ENCODE measurements at places on chromosomes 11 and 22. TPM values are rescaled to one million over a fixed set of nuclear protein-coding genes. Genes with fewer than 3 reads are reported as not detected.

DNA sequence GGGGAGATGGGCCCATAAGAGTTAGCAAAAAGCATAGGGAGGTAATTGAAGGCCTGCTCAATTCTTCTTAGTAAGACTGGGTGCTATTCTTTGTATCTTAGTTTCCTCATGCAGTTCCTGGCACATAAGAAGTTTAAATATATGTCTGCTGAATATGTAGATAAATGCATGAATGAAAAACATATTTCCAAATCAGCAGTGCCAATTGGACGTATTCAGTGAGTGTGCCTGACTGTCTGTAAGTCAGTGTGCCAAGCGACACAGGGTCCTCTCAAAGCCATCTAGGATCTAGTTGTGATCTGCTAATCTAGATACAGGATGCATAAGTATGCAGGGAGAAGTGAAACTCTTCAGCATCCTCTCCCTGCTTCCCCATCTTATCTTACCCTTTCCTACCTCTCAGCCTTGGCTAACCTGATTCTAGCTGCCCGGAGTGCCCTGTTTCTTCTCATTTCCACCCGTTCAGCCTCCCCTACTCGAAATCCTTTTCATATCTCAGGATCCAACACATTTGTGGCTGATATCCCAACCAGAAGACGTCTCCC lies 91.1 kb upstream of the SORL1-AS1 start:
- DNase-seq = no peak

DNA sequence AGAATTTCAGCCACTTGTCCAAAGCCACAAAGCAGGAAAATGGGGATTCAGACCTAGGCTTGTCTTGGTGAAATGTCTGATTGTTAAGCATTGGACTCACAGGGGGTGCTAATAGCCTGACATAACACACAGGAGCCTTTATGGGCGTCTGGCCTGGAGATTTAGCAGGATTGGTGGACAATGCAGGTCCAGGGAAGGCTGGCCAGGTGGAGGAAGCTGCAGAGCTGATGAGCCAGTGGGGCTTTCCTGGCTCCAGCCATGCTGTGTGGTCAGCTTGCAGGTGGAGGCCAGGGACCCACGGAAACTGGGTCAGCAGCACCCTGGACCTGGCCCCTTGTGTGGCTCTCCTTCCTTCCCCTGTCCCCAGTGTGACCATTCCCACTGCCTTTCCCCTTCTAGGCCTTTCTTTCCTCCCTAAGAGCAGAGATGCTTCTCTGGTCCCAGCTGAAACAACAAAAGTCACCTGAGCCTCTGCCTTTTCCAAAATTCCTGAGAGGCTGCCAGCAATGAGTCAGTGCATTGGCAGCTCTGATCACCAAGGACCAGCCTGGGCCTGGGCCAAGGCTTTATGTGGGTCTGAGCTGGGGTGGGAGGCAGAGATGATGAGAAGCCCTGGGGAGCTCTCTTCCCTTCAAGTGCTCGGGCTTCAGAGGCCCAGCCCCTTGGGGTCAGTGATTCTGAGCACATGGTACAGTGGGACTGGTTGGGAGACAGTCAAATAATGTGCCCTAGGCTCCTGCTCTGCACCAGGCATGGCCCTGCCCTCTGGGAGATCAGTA lies 85.2 kb downstream of the CCDC81 start:
- no peak for DNase-seq

DNA sequence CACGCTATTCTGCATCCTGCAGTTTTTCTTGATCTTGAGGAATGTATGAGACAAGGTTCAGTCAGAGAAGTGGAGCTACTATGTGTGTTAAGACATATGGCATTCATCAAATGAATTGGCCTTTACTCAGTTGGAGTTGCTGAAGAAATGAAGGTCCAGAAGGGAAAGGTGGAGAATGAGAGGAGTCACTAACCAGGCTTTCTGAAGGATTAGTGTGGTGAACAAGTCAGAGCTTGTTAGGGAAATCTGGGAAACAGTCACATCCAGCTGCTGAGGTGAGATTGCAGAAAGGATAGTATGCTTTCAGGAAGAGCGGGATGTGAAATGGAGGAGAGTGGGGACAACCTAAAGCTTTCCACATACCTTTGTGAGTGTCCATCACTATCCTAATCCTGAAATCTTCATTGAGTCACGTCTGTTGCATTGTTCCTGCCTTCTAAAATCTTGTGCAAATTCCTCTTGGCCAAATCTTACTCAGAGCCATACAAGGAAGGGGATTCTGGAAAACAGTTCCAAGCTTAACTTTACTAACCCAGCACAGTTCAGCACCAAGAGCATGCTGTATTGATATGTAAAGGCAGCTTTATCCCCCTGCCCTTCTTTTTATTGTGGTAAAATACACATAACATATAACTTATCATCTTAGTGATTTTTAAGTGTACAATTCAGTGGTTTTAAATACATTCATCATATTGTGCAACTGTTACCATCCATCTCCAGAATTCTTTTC lies 11.4 kb upstream of the PITPNB start:
- DNase-seq = no peak

GRCh38 chr11:2275334-2276279 lies 5.2 kb upstream of the ASCL2 start:
- DNase-seq = no peak

- no peak for DNase-seq
Measured at GRCh38 chr11:113174882-113175281, 139.5 kb upstream of the TTC12 start.

- no peak for DNase-seq
Measured at GRCh38 chr22:43272869-43273318, 70.3 kb downstream of the SCUBE1 start.

DNA sequence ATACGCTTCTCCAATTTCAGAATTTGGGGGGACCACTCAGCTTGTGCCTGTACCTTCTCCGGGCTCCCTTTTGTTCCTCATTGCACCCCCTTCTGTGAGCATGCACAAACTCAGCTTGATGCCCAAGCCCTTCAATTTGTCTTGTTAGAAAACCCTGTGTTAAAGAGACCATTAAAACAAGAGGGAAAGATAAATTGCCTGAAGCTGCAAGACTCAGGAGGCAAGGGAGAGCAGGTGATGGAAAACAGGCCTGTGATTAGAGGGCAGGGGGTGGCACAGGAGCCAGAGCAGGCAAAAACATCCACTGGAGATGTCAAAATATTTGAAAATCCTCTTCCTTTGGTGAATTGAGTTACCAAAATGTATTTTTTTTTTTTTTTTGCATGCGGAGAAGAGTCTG lies 121.7 kb downstream of the MIAT start:
- no peak for DNase-seq

- peak; percentile 49 for DNase-seq
Measured at GRCh38 chr11:72589802-72590761, 84.1 kb downstream of the PDE2A start.

- no peak for DNase-seq
Measured at GRCh38 chr22:43217285-43218030, 30.5 kb upstream of the TTLL12 start.

DNA sequence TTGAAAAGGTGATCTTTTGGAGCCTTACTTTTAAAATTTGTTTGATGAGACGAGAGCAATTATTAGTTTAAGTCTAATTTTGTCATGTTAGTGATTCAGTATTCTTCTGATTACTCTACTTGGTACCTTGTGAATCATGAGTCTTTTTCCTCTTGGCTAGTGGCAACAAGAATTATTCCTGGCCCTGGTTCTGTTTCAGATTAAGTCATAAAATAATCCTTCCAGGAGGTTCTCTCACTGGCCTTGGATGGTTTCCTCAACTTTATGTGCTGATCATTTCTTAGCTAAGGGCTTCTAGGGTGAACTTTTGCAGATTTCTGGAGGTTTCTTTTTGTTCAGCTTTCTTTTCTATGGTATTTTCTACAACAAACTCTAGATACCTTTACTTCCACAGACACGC lies 741.8 kb upstream of the LUZP2 start:
- DNase-seq = no peak

GRCh38 chr11:62644220-62644619 lies 2.2 kb downstream of the GANAB start:
- DNase-seq = no peak

Gene OR10D3
- not detected for polyA plus RNA-seq

Gene ZNF215
- polyA plus RNA-seq = 3.0 TPM

Gene SCUBE2
- 5.3 TPM for polyA plus RNA-seq

Gene KRTAP5-8
- polyA plus RNA-seq = 0.23 TPM

Gene OR2D2
- polyA plus RNA-seq = not detected

Gene EIF3L
- polyA plus RNA-seq = 1,103 TPM

All from renal cortex interstitium (tissue), 15 donors.